ENCODE measurements at places on chromosomes 1 and 21. TPM values are rescaled to one million over a fixed set of nuclear protein-coding genes. Genes with fewer than 3 reads are reported as not detected.

The NMNAT2 gene
- total RNA-seq: 8.2 TPM

The LCE2B gene
- total RNA-seq: not detected

The NBPF6 gene
- not detected for total RNA-seq

The NUP210L gene
- total RNA-seq: not detected

The TXNIP gene
- 96.7 TPM for total RNA-seq

The SLAMF8 gene
- not detected for total RNA-seq

The FAM43B gene
- 1.3 TPM for total RNA-seq

Measured in type B pancreatic cell (in vitro differentiated cells).